Fibroblast of skin of abdomen (primary cell): ENCODE measurements at places on chromosomes 2 and 18.

GRCh38 chr2:236121546-236121945 lies 46.6 kb downstream of the GBX2 start:
- DNase-seq: peak; percentile 19

DNA sequence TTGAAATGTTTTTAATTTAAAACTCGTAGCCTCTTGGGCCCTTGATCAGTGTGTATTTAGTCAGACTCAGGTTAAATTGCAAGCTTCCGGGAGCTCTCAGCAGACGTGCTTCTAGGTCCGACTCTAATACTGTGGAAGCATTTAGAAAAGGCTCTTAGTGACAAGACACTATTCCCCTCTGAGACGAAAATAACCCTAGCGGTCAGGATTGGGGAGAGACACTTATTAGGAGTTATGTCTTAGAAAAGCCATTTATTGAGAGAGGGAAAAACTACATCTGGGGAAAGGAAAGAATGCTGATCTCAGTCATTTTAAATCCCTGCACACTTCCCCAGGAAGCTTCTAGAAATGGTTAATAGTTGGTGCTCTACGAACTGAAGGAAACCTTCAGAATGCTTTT lies 110.5 kb upstream of the NCK2 start:
- no peak for DNase-seq

DNA sequence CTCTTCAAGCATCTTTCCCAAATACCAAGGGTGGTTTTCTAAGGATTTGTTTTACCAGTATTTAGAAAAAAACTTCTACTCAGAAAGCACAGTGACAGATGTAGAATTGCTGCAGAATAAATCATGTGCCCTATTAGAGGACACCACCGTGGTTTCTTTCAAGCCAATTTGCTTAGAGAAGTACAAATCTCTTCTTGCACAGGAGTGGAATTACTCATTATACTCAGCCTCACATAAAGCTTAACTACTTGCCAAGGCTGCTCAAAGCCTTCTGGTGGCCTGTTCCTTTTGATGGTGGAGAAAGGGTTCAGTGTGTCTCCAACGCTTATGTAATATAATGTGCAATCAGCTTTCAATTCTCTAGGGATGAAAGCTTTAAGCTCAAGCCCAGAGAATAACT lies 66.5 kb upstream of the CTNNA2 start:
- no peak for DNase-seq

- DNase-seq: no peak
These were observed 9.6 kb downstream of the TRIM54 start for GRCh38 chr2:27291865-27292264.

DNA sequence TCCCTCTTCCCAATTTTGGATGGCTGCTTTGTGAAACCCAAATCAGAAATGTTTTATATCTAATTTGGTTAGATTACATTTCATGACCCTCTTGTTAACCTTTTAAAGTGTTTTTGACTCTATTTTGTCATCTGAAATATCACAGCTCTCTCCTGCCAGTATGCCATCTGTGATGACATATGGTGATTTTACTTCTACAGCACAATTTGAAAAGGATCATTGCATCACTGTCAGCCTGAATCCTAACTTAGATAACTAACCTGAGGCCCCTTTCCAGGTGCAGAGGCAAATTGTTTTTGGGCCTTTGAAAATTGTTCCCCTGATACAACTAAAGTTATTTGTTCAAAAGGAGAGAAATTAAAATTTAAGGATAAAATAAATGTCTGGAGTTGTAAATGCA lies 1023.4 kb upstream of the LRRTM1 start:
- DNase-seq: no peak

- no peak for DNase-seq
These were observed 183.3 kb downstream of the SLC8A1 start for GRCh38 chr2:40268566-40268965.

GRCh38 chr2:78839259-78839658 lies 186.2 kb upstream of the REG3G start:
- no peak for DNase-seq

DNA sequence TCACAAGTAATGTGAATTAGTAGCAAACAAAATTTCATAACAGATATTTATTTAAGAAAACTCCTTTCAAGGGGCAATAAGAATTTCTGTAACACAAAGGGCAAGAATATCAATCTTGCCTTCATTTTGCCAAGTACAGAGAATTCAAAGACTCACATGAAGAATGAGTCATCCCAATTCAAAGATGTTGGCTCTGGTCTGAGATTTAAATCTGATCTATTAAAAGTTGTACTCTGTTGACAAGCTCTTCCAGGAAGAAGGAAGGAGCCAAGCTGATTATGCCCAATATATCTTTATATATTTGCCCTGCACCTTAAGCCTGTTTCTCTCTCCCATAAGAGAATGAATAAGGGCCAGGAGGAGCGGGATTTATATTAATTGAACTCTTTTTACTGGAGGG lies 55.9 kb upstream of the RPE start:
- no peak for DNase-seq

DNA sequence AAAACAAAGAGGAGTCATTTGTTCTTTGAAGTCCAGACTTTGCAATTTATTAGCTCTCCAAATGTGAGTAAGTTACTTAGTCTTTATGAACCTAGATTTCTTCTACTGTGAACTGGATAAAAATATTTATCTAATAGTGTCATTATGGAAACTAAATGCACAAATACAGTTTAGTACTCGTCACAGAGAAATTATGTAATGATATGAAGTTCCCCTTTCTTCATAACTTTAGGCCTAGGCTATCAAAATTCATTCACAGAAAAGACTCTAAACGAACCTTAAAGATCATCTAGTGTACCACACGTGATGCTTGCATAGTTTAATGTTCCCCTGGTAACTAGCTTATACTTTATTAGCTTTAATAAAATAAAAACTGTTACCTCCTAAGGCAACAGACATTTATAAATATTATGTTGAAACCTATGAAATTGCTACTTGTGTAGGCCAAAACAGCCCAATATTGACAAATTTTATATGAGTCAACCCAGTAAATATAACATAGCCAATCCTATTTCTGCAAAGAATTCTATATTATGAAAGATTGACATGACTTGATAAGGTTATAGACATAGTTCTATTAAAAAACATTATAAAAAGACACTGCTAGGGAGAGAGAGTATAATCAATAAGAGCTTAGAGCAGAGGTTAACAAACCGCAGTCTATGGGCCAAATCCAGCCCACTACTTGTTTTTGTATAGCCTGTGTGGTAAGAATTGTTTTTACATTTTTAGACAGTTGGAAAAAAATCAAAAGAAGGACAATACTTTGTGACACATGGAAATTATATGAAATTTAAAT lies 44.9 kb upstream of the ITPRID2 start:
- no peak for DNase-seq
